ENCODE measurements at places on chromosomes 3 and 15.

- no peak for DNase-seq
Measured at GRCh38 chr15:80800067-80800466, 20.9 kb downstream of the CEMIP start.

GRCh38 chr15:98875309-98875708 lies 132.3 kb downstream of the PGPEP1L start:
- no peak for DNase-seq

DNA sequence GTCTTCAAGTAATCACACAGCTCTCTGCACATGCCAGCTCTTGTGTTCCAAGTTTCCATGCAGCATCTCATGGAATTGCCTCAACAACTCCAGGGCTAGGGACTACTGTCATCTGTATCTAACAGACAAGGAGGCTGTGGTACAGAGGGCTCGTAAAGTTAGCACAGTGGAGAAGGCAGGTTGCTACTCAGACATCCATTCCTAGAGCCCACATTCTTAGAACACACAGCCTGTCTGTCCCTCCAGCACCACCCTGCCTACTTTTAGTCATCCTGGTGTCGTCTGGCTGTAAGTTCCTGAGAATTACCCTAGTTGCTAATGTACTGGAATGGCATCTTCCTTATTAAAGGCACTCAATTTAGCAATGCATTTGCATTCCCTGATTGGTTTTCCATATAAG lies 862.5 kb downstream of the FHIT start:
- DNase-seq: no peak

DNA sequence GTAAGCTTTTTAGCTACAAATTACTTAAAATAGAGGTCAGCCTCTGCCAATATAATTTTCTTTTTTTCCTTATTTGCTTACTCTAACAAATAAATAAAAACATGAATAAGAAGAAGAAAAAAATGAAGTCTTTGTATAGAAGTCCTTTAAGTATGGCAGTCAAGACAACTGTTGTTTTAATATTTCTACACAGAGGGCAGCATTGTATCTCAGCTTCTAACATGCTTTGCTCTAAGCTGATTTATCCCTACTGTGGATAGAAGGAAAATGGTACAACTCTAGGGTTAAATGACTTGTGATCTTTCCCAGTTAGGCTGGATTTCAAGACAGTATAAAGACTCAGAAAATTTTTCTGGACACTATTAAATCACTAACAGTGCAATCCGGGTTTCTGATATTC lies 104.3 kb upstream of the MEIS2 start:
- no peak for DNase-seq

DNA sequence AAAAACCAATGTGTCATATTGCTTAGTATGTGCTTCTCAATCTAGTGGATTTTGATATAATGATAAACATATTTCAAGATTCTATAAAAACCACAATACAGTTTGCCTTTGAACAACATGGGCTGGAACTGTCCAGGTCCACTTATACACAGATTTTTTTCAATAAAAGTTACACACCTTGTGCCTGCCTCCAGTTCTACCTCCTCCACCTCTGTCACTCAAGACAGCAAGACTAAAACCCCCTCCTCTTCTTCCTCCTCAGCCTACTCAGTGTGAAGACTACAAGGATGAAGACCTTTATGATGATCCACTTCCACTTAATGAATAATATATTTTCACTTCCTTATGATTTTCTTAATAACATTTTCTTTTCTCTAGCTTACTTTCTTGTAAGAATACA lies 5.7 kb downstream of the SETD2 start:
- no peak for DNase-seq

DNA sequence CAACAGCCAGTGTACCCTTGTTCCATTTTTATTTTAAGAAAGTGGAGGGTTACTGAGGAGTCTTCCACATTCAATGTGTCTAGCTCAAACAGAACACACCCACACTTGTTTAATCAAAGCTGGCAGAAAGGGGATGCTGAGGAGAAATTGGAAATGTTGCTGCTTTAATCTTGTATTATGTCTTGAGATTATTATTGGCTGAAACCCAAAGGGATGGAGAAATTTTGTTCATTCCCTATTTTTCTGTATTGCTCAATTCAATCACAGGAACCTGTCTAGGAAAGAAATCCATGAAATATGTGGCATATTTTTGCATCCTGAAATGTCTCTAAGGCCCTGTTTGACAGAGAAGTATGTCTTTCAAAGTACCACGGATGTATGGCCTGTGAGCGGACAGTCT lies 238.0 kb downstream of the MYRIP start:
- no peak for DNase-seq

DNA sequence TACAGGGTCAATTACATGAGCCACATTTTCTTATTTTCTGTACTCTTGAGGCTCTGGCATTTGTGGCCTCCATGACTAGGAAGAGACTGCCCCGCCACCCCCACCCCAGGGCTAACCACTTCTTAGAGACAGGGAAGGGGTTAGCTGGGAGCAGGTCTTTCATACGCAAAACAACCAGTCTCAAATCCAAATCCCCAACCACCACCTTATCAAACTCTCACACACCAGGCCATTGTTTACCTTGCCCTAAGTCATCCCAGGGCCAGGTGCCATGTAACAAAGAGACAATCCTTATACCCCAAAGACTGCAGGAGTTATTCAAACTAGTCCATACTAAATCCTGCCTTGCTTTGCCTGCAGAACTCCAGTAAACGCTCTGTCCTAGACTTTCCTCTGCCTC lies 77.8 kb downstream of the B3GNT5 start:
- no peak for DNase-seq

DNA sequence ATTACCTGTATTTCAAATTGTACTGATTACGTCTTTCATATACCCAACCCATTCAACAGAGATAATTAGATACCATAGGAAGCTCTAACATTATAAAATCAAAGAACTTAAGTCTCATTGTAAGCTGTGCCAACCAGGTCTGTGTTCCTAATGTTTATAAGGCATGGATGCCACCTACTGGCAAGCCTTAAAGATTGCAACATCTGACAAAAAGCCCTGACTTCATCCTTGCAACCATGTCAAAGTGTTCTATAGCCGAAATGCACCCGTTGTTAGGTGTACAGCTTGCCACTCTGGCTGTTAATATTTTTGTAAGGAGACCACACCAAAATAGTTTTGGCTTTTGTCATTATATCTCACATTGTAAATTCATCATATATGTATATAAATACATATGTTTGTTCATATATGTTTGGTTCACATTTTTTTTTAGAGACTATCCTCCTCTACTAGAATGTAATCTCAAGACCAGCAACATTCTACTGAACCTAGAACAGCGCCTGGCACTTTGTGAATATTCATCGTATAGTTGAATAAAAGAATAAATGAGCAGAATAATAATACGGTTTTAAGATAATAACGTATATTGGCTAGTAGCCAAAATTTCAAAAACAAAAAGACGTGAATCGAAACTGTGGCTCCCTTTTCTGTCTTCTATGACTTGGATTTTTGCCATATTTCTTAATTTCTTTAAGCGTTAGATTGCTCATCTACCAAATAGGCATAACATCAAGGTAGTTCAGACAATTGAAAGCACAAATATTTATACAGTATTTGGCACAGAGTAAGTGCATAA lies 258.1 kb downstream of the TBL1XR1 start:
- DNase-seq: peak; percentile 36

GRCh38 chr15:47685141-47685870 lies 32.0 kb upstream of the SEMA6D start:
- no peak for DNase-seq

GRCh38 chr15:96336596-96337364 lies 6.3 kb downstream of the NR2F2 start:
- DNase-seq: no peak

GRCh38 chr3:126888186-126888760 lies 94.6 kb upstream of the PLXNA1 start:
- DNase-seq: no peak

GRCh38 chr15:69138963-69139362 lies 21.5 kb upstream of the GLCE start:
- DNase-seq: no peak

DNA sequence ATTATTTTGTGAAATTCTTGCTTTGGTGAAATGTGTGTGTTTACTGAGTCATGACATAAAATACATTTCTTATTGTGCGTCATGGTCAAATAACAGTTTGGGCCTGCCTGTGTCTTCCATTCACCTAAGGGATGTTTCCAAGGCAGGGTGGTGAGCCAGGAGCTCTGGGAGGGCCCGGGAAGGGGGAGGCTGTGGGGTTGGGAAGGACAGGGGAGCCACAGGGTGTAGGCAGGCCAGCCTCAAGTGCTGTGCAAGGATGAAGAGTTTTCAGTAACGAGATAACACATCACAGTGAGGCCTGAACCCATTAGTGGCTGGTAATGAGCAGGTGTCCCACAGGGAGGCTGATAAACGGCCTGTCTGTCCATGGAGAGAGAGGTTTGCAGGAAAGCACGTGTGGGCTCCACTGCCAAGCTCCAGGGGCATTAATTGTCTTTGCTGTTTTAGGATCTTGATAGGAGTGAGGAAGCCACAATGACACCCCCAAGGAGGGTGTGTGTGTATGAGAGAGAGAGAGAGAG lies 35.6 kb upstream of the SEC13 start:
- DNase-seq: no peak

DNA sequence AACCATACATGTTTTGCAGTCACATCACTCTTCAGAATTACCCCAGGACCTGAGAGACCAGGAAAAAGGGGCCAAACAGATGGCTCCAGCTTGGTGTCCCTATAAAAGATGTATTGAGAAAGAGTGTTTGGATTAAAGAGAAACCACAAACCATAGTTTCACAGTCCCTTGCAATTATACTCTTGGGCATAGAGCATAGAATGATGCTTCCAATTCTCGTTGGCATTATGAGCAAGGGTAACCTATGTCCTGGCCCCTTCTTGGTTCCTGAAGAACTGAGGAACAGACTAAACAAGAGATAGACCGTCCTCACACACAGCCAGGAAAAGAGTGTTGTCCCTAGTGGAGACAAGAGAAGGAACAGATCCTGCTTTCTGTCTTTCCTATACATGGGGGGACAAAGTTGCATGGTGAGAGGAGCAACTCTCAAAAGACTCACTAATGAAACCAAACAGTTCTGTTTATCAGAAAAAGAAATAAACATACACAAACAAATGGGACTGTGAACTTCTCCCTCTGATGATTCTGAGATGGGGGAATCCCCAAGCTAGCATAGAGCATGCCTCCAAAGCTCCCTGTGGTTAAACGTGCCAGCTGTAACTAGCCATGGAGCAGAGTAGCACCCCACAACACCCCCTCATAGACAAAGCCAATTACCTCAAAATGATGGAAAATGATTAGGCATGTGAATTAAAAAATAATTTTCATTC lies 908.6 kb downstream of the NTRK3 start:
- DNase-seq: no peak

DNA sequence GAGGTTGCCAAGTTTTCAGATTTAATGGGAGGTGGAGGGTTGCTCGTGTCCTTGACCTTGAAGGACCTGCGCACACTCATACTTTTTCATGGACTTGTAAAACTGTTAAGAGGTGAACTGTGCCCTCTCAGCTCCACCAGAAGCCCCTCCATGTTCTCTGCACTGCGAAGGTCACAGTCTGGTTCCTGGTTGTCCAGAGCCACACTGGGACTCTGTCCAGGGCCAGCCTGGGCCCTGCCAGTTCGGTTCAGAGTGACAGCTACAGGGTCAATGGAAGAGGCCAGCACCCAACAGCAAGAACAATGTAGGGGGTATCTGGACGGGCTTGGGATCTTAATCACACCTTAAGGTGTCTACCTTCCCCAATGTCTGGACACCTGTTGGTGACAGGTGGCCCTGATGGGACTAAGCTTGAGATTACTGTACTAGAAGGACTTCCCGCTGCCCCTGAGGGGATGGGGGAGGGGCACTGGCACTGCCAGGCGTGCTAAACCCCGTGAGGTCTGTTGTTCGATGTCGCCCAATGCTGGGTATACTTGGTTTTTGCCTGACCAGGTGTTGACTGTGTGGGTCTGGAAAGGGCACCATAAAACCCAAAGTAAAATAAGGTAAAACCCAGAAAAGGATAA lies 34.7 kb downstream of the GRK7 start:
- no peak for DNase-seq

DNA sequence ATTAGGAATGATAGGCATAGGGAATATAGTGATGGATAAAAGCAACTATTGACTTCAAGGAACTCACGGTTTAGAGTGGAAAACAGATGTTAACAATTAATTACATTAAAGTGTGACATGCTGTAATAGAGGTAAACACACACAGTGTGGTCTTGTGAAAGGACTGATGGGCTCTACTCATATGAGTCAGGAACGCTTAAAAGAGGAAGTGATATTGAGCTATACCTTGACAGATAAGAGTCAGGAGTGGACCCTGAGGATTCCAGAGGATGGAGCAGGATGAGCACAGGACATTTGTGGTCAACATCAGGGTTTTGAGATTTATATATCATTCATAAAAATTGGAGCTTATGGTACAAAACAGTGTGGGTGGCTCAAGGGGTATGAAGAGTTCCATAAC lies 11.0 kb downstream of the EXOG start:
- no peak for DNase-seq

GRCh38 chr3:134287512-134287911 lies 36.9 kb upstream of the RYK start:
- DNase-seq: no peak

- no peak for DNase-seq
Measured at GRCh38 chr3:46429671-46430070, 22.6 kb downstream of the CCRL2 start.

GRCh38 chr3:49295489-49296058 lies 18.5 kb upstream of the C3orf62 start:
- peak; percentile 10 for DNase-seq

- no peak for DNase-seq
Measured at GRCh38 chr3:138842483-138843188, 7.9 kb upstream of the PIK3CB start.

DNA sequence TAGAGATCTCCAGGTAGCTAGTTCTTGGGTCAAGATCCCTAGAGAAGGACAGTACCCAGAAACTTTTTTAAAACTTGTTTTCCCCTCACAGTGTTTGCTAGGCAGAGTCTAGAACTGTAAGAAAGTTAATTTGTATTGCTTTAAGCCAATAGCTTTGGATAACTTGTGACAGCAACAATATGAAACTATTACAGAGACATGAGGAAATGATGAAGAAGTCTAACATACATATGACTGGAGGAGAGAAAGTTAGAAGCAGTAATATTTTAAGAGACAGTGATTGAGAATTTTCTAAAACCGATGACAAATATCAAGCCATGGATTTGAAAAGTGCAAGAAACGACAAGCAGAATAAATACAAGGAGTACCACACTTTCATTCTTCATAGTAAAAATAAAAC lies 10.0 kb downstream of the HMG20A start:
- no peak for DNase-seq

- no peak for DNase-seq
Measured at GRCh38 chr15:22939652-22940061, 40.5 kb downstream of the CYFIP1 start.

DNA sequence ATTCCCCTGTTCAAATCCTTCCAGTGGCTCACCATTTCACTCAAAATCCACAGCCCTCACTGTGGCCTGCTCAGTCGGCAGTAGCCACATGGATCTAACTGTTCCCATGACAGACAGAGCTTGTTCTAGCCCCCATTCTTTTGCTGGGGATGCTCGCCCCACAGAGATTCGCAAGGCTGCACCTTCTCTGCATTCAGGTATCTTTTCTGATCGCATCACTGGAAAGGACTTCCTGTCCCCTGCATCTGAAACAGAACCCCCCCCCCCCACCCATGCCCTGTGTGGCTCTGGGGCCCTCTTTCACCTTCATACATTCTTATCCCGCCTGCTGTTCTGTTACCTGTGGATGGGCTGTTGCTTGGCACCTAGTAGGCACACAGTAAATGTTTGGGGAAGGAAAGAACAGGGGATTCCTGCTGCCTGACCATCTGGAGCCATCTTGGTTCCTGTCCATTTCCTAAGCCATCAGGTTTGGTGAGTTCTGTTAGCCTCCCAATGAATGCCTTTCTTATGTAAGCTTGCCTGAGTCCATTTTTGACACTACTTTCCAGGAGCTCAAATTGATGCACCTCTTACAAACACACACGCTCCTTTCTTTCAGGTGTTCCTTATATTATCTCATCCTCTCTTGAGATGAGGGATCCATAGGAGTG lies 42.9 kb upstream of the PGPEP1L start:
- no peak for DNase-seq
